ENCODE measurements at places on chromosomes 1 and 21. TPM values are rescaled to one million over a fixed set of nuclear protein-coding genes. Genes with fewer than 3 reads are reported as not detected.
A peak's percentile ranks its signal among the peaks of the same experiment; 100 is the strongest.

- no peak for DNase-seq
These were observed 92.9 kb upstream of the TSPAN2 start for GRCh38 chr1:115182012-115182715.

GRCh38 chr1:12618965-12619791 lies 1.2 kb upstream of the DHRS3 start:
- peak; percentile 63 for DNase-seq

DNA sequence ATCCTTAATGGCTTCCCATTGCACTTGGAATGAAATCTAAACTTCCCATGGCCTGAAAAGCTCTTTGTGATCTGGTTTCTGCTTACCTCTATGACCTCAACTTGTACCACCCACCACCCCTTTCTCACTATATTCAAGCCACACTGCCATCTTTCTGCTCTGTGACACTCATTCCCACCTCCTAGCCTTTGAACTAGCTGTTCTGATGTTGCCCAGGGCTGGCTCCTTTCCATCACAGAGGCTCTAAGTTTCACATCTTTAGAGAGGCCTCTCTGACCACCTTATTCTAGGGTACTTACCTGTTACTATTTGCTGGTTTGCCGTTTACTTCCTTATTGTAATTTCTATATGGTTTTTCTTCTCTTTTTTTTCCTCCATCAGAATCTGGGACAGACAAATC lies 4.2 kb downstream of the MPZL1 start:
- no peak for DNase-seq

DNA sequence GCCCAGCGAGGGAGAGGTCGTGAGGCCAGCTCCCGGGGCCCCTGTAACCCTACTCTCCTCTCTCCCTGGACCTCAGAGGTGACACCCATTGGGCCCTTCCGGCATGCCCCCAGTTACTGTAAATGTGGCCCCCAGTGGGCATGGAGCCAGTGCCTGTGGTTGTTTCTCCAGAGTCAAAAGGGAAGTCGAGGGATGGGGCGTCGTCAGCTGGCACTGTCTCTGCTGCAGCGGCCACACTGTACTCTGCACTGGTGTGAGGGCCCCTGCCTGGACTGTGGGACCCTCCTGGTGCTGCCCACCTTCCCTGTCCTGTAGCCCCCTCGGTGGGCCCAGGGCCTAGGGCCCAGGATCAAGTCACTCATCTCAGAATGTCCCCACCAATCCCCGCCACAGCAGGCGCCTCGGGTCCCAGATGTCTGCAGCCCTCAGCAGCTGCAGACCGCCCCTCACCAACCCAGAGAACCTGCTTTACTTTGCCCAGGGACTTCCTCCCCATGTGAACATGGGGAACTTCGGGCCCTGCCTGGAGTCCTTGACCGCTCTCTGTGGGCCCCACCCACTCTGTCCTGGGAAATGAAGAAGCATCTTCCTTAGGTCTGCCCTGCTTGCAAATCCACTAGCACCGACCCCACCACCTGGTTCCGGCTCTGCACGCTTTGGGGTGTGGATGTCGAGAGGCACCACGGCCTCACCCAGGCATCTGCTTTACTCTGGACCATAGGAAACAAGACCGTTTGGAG lies 23.7 kb upstream of the TNFRSF1B start:
- no peak for DNase-seq

DNA sequence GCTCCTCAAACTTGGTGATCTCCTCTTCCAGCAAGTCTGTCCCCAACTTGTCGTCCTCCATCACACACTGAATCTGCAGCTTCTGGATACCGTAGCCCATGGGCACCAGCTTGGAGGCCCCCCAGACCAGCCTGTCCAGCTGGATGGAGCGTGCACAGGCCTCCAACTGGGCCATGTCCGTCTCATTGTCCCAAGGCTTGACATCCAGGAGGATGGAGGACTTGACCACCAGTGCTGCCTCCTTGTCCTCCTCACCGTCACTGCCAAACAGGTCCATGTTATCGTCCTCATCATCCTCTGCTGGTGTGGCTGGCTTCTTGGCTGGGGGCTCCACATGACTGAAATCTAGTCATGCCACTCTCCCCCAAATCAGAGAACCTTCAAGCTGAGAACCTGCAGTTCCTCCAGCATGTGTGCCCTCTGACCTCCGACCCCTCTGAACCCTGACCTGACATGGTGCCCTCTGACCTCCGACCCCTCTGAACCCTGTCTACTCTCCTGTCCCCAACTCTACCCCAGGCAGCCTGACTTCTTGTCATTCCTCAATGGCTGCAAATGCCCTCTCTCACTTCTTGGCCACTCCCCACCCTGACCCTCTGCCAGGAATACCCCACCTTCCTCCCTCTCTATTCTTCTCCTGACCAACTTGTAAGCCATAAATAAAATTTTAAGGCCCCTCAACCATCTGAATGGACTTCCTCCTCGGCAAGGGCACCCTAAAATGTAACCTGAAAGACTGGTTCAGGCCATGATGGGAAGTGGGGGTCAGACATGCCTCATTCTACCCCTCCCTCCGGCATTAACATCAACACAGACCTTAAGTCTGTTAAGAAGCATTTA lies 275.7 kb upstream of the C1orf174 start:
- DNase-seq: peak; percentile 12

Gene CR1L
- total RNA-seq: not detected

DNA sequence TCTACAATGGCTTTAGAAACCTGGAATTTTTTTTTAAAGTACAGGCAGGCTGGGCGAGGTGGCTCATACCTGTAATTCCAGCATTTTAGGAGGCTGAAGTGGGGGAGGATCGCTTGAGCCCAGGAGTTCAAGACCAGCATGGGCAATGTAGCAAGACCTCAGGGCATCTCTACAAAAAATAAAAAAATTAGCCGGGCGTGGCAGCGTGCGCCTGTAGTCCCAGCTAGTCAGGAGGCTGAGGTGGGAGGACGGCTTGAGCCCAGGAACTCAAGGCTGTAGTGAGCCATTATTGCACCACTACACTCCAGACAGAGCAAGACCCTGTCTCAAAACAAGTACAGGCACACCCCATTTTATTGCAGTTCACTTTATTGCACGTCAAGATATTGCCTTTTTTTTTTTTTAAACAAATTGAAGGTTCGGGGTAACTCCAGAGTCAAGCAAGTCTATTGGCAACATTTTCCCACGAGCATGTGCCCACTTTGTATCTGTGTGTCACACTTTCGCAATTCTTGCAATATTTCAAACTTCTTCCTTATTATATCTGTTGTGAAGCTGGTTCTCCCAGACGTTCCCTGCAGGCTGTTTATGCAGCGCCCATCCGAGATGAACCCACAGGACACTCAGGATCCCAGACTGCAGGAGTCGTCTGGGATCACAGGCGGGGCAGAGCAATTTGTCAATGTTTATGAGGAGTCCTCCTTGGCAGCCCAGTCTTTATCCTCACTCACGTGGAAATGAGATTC lies 4.7 kb downstream of the HES2 start:
- no peak for DNase-seq

DNA sequence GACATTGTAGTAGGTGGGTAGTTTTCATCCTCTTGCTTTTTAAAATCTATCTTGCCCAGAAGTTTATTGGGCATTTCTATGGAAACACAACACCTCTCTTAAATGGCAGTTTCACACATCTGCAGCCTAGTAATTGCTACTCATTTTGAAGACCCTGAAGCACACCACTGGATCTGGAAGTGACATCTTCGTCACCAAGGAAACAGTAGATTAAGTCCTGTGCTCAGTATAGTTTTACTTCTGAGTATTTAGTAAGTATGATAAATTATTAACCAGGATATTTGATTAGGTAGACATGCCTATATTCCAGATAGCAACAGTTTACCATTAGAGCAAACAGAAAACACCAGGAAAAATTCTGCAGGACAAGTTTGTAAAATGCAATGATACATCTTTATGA lies 48.7 kb downstream of the UCK2 start:
- no peak for DNase-seq

DNA sequence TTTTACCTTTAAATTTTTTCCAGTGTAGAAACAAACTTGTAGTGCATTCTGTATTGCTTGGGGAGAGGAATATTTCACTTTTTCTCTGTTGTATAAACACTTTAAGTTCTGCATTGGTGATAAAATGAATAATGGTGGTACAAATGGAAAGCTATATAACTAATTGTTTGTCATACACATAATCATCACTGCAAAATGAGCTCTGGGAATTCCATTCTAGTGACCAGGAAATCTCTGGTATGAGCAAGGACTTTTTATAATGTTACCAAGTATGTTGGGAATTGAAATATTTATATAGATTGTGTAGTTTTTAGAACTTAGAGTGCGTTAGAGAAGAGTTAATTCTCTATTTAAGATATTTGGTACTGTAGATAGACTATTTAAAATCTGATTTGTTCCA lies 5.0 kb upstream of the FMN2 start:
- no peak for DNase-seq

Gene CD247
- total RNA-seq: 239 TPM

DNA sequence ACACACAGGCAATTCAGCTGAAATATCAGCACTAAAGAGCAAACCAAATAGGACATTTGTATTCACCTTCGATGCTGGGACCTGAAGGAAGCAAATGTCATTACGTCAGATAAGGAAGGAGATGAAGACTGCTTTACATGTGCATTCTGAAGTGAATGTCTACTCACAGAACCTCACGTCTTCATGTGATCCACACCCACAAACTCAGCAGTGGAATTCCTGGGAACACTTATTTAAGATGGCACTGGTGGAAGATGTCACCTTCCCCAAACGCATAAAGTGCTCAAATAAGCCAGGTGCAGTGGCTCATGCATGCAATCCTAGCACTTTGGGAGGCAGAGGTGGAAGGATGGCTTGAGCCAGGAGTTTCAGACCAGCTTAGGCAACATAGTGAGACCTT lies 11.4 kb downstream of the PGBD5 start:
- no peak for DNase-seq

Gene HAO2
- not detected for total RNA-seq

DNA sequence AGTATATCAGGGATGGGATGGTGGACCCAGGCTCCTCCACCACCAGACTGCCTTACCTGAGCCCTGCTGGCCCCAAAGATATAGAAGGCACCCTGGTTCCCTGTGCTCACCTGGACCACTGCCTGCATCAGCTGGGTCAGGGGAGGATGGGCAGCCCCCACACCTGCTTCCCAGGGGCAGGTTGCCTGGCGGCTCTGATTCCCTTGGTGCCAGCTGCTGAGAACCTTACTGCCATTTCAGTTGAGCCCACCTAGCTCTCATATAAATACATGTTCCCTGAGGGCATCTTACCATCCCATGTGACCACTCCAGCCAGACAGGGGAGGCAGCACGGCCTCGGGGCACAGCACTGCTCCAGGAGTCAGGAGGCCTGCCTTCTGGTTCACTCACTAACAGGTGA lies 24.4 kb downstream of the PSEN2 start:
- DNase-seq: no peak

- DNase-seq: no peak
These were observed 671.4 kb upstream of the ADGRL2 start for GRCh38 chr1:81129366-81129765.

GRCh38 chr1:29991815-29992214 lies 731.6 kb downstream of the MATN1 start:
- DNase-seq: no peak

Gene DCST1
- total RNA-seq: not detected

Gene CFHR5
- not detected for total RNA-seq

DNA sequence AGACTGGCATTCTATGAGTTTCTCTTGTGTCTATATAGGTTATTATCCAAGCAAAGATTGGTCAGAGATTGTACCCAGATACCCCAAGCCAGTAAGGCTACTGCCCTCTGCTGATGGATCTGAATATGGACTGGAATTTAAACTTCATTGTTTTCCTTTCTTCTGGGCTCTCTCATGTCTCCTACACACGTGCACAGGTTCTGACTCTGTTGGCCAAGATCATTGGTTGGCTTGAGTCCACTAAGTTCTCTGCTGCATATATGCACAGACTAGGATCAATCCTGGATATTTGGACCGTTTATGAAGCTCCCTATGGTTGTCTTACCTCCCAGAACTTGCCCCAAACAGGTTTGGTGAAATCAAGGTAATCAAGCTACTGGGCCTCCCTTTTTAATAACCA lies 69.7 kb downstream of the CC2D1B start:
- DNase-seq: no peak

Gene ECM1
- total RNA-seq: 2.4 TPM

GRCh38 chr1:77876884-77877283 lies 11.5 kb upstream of the NEXN start:
- DNase-seq: no peak

All from activated CD4-positive, alpha-beta memory T cell treated with anti-CD3 and anti-CD28 coated beads, Interleukin-2, amount 10 ng/mL, durations not matched to agents 7 days and 5 days (primary cell).